ENCODE measurements at places on chromosomes 6 and 20.

DNA sequence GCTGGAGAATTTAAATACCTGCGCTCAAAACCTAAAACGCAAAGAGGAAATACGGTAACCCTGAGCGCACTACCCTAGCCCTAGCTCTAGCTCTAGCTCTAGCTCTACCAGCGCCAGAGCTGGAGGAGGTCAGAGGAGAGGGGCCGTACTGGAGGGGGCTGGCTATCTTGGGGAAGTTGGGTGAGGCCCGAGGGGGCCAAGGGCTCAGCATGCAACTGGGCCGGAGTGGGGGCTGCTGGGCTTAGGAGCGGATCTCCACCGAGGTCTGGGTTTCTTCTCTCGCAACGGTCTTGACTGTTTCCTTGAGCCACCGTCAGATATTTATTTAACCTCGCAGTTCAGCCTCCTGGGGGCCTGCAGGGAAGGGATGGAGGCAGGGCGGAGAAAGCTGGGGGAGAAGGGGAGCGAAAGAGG, 91.0 kb downstream of the NCR2 start:
- DNase-seq, result no peak

- no peak for DNase-seq
These were observed 288.4 kb upstream of the JARID2 start for GRCh38 chr6:14957355-14958059.

DNA sequence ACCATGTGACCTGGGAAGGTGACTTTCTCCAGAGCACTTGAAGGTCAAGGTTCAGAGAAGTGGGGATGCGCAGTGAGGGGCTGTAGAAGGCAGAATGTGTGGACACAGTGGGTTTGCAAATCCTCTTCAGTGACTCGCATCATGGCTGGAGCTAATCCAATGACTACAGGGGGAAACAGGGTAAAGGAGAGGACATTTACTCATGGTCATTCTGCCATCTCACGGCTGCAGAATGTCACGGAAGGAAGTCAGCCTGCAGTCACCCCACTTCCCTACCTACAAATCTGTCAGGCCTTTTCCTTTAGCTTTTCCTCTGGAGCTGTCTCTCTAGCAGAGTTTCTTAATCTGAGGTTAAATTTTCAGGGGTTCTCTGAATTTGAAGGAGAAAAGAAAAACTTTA, 337.6 kb downstream of the CDC5L start:
- no peak for DNase-seq

DNA sequence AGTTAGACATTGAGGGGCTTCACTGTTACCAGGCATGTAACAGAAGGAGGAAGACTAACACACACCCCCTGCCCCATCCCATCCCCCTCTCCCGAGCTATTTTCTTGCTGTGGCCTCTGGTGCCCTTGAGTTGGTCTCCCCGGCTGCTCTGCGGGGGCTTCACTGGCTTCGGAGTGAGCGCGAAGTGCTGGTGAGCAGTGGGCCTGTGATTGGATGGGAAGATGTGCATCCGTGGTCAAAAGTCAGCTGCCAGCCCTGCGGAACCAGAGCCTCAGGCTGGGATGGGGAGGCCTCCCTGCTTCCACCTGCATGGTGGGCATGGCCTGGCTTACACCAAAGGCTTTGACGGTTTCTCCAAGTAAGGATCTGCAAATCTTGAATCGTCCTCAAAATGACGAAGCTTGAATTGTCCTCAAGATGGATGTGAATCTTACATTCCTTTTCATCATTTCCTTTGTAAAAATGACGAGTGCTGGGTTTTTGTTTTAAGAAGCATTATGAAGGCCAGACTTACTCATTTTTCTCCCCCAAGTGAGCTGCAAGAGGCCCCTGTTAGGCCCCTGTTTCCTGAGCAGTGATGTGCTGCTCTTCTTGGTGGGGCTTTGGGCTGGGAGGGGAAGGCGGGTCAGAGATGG, 23.7 kb downstream of the SPATA2 start:
- DNase-seq, result no peak

DNA sequence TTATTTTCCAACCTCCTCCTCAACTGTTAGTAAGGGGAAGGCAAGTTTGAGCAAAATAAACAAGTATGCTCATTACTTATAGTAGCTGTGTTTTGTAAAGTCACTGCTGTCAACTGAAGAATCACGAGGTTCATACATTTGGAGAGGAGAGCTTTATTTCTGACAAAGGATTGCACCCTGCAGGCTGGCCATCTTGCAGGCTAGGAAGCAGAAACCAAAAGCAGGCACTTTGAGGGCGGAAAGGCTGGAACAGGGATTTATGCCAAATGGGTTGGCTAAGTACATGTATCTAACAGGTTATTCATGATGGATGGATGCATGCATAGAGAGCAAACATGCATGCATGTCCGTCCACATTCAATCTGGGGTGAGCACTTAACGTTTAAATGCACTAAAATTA, 46.7 kb downstream of the PSMB1 start:
- DNase-seq, result no peak

DNA sequence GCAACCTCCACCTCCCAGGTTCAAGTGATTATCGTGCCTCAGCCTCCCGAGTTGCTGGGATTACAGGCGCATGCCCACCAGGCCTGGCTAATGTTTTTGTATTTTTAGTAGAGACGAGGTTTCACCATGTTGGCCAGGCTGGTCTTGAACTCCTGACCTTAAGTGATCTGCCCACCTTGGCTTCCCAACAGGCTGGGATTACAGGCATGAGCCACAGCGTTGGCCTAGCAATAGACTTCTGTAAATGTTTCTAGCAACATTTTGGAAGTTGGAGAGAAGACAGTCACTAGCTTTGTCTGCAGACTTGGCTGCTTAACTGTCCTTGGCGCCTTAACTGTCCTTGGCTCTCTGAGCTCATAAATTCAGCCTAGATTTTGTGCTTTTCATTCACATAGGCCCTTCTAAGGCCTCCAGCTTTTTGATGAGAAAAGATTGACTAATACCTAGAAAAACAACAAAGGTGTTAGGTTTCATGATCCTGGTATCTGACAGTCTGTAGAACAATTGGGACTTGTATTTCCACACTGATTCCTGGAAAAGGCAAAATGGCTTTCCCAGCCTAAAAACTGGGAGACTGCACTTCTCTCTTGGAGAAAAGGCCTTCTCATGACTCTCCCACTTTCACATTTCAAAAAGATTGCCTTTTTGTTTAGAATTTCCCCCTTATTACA, 49.7 kb downstream of the OR2B2 start:
- no peak for DNase-seq

DNA sequence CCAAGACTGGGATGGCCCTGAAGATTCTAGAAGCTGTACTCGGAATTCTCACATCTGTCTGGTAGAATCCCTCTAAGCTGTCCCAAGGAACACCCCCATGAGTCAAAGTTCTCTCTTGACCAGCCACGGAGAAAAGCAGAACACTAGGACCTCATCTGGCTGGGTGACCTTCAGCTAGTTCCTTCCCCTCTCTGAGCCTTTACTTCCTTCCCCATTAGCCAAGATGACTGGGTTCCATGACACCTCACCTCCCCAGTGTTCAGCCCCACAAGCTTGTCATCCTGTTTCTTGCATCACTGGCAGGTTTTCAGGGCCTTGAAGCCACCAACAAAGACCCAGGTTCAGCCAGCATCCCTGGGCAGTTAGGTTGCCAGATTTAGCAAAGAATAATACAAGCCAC, 47.8 kb downstream of the MAFB start:
- DNase-seq, result no peak

- no peak for DNase-seq
These were observed 471.0 kb downstream of the COL12A1 start for GRCh38 chr6:74734901-74735300.

DNA sequence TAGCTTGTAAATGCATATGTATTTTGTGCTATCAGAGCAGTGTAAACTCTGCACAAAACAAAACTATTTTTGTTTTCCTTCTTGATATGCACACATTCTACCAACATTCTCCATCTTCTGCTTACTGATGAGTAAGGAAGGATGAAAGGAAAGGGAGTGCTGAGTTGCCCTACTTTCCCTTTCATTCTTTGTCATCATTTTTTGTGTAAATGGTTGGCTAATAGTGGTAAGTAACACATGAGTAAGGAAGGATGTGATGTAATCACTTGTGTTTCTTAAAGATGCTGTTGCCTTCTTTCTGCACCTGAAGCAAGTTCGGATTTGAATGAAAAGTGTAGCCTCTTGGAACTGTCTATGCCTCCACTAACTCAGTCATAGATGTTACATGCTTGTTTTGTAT, 4.6 kb upstream of the REV3L start:
- DNase-seq, result no peak

- DNase-seq, result no peak
These were observed at the start of gene SPATS1 for GRCh38 chr6:44342489-44342888. Gene SPATS1 (plus strand): TSS chr6:44342650. CDS start chr6:44343096, 446 bp downstream.

- DNase-seq, result no peak
These were observed 252.2 kb downstream of the HACE1 start for GRCh38 chr6:104607501-104607900.

DNA sequence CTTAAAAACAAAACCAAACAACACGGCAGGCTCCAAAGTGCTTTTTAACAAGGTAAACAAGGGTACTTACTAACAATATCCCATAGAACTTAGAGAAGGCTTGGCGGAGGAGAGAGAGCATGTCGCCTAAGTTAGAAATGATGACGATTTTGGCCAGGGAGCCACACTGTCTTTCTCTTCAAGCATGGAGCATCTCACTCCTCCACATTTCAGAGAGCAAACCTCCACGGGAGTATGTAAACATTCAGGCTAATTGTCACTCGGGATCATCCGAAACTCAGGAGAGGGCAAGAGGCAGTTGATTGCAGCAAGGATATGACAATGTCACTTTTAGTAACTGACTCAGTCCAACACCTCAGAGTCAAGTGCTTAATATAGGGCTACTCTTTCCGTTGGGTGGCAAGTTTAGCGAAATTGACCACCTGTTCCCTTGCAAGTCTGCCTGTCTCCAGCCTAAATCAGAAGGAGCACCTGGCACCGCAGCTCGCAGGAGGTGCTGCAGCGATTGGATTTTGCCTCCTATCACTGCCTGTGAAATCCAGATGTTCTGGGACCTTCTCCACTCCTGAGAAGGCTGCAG, 65.8 kb upstream of the RPS6KA2 start:
- no peak for DNase-seq

GRCh38 chr6:1250489-1251197, 61.3 kb upstream of the FOXQ1 start:
- no peak for DNase-seq

Measured in stimulated activated CD8-positive, alpha-beta memory T cell treated with anti-CD3 and anti-CD28 coated beads, Interleukin-2, amount 100 ng/mL, for 1 hour (primary cell).